ENCODE measurements at places on chromosomes 5 and 9.

- no peak for DNase-seq
Measured at GRCh38 chr5:39775086-39775796, 350.5 kb upstream of the DAB2 start.

DNA sequence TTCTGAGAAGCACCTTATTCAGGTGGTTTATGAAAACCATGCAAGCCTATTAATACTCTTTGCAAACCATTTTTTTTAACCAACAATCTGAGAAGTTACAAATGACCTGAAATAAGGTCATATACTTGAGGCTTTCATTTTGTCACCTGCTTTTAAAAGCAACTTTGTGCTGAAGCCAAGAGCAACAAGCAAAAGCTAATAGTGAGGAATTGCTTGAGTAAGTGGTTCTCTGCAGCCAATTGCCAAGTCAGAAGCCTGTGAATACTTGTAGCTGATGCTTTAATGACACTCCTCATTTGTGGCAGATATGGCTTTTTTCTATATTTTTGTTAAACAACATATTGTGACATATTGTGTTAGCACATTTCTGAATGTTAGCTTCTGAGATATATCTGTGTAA, 126.7 kb upstream of the ZNF608 start:
- no peak for DNase-seq

DNA sequence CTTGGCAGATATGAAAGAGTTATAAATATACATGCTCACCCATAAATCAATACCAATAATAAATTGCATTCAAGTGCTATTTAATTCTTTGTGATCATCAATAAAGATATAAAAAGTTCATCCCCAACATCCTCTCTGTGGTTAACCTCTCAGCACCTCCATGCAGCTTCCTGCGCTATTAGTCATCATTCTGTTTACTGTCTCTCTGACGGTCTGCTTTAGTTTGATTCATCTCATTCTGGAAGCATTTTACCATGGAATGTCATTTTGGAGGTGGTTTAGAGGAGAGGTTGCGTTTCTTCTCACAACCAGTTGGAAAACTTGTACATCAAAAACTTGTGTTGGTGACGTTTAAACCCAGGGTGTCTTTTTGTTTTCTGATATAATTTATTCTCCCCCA, 486.6 kb downstream of the BRINP1 start:
- no peak for DNase-seq

DNA sequence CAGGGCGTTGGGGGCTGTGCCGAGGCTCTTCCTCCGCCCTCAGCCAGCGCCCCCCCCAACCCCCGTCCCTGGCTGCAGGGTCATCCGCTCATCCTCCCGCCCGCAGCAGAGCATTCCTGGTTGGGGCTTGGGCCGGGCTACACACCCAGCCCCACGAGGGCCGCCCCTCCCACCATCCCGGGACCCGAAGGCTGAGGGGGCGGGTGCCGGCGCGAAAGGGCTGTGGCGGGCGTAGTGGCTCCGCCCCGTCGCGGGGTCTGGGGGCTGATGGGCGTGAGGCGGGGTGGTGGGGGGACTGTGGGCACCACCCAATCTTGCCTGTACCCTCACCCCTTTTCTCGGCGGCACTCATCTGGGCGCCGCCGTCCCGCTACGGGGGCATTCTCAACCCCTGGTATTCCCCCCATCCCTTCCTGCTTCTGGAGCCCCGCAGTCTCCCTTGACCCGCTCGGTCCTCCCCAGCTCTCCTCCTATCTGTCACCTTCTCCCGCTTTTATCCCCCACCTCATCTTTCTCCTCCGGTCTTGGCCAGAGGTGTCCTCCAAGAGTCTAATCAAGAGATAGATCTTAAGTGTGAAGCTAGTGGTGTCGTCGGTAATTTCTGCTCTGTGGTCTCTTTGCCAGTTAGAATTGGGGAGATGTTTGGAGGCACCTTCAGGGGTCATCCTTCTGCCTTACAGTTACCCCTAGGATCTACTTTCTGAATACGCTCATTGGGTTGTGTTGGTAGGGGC, 1.6 kb downstream of the FER start:
- peak; percentile 86 for DNase-seq

DNA sequence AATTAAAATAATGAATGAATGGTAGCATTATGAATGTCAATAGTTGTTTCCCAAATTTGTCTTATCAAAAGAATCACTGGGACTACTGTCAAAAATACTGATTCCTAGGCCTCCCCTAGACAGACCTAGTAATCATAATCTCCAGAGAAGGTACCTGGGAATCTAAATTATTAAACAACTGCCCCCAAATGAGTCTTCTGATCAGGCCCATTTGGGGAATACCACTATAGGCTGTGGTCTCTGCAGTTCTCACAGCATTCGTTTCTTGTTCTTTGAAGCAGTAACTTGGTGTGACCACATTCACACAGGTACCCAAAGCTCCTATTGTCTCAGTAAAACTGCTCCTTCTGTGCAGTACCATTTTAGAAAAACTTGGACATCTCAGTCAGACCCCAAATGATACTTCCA, 230.9 kb downstream of the PIK3R1 start:
- no peak for DNase-seq

DNA sequence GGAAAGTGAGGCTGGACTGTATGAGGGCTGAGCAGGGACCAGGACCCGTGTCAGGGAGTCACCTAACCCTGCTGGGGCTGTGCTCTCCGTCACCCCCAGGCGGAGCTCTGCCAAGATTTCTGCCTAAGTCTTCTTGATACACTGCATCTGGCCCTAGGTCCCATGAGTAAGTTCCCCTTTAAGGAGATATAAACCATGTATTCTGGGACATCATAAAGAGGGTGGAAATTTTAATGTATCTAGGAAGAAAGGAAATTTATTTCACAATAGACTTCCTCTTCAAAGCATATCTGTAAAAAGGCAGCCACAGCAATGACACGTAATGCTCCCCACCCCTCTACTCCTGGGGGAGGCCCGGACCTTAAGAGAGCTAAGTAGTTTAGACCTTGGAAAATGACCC, 183.4 kb downstream of the FBXL7 start:
- peak; percentile 23 for DNase-seq

GRCh38 chr5:157971571-157972216, 112.7 kb upstream of the CLINT1 start:
- DNase-seq = peak; percentile 7

Data from nephron progenitor cell (in vitro differentiated cells).